ENCODE measurements at places on chromosomes 3 and 15.

DNA sequence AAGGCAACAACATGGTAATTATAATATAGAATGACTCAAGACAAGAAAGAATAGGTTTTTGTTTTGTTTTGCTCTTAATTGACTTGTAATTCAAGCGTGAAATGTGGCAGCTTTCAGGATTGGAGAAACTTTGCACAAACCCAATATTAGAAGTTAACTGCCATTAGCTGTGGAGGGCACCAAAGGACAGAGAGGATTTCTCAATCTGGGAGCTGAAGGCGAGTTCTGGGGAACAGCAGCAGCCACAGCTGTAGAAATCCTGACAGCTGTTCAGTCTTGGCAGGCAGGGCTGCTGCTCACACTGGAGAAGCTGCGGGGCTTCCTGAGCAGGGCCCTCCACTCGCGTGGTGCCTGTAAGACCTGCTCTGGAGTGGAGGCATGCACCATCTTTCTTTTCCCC, 182.2 kb upstream of the IL12A start:
- no peak for DNase-seq

DNA sequence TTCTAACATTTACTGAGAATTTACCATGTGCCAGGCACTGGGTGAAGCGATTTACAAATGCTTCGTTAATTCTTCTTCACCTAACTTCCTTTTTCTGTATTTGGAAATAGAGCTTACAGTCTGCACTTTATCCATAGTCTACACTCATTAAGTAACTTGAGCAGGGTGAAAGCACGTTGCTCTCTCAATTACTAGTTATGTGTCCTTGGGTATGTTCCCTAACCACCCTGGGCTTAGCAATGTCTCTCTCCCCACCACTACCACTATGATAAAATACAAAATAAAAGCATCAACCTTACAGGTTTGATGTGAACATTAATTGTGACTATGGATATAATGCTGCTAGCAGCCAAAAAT, 172.9 kb upstream of the SLC2A2 start:
- DNase-seq, result no peak

DNA sequence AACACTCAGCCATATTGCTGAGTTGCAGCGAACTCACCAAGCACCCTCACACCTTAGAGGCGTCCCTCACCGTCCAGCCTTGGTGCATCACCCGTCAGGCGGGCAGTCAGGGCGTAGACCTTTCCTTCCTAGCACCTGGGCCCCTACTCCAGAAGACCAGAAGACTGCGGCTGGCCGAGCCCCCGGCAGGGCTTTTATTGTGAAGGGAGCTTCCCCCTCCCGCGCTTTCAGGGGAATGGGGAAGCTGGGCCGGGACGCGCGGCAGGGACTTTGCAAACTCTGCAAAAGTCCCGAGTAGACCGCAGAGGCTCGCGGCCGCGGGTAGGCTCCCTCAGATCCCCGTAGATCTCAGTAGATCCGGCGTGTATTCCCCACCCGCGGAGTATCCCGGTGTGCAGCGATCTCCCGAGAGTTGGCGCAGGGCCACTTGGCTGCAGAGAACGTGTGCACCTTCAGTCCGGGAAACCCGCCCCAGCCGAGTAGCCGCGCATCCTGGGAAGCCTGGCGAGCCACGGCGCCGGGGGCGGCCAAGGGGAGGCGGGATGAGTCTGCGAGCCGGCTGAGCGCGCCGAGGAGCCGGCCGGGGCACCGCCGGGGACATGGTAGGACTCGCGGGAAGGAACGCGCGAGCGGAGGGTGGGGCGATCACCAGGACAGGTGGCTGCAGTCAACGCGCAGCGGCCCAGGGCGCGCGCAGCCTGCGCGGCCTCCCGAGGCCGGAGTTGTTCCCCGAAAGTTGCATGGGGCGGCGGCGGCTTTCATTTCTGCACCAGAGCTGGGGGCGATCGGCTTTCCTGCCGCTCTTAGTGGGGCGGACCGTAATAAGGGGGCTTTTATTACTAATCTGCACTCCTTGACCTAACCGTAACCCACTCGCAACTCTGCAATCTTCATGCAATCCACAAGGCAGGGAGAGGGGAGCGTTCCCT, at the start of gene GASK1A:
GASK1A (plus strand) TSS at position 268 of the 929 bp plus-strand sequence; CDS start at position 600, 332 bp downstream.
- DNase-seq, result peak; percentile 26

DNA sequence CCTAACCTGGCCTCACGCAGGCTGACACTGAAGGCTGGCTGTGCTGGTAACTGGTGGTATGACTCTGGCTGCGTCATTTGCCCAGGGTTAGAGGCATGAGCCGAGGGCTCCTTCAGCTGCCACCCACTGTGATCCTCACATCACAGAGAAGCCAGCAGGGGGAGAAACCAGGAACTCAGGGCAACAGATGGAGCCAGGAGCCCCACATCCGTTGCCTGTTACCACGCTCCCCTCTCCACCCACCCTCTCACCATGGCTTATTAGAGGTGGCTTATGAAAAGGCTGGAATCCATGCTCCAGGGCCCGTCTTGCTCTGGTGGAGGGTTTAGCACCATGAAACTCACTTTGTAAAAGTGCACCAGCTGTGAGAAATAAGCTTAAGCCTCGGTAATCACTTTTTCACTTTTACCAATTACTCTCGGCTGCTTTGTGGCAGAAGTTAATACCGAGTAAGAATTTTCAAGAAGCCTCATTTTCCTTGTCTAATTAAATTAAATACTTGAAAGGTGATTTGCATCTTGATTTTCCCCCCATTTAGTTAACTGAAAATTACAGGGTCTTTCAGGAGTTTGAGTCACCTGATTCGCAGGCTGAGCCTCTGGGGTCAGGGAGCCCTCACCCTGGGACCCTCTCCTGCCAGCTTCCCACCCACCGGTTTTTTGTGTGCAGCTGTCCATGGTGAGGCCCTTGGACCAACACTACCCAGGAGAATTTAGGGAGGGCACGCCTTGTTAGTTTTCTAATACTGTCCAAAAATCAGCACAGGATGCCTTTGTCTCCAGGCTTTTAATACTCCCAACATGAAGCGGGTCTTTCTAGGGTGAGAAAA, 60.9 kb downstream of the ASB7 start:
- DNase-seq, result no peak

DNA sequence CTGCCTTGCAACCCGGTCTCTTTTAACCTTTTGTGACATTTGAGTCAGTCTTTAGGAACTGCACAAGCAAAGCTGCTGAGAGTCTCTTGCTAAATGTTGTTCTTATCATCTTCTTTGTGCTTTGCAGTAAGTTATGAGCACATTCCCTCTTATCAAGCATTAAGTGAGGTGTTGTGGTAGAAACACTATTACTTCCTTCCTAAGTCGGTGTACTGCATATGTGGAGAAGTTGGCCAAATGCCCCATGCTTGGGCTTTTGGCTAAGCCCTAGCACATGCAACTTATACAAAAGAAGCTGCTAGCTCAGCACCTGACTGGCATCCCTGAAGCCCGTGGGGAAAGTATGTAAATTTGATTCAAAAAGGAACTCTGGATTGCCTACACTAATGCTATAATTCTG, 136.5 kb upstream of the RBMS3 start:
- DNase-seq, result no peak

DNA sequence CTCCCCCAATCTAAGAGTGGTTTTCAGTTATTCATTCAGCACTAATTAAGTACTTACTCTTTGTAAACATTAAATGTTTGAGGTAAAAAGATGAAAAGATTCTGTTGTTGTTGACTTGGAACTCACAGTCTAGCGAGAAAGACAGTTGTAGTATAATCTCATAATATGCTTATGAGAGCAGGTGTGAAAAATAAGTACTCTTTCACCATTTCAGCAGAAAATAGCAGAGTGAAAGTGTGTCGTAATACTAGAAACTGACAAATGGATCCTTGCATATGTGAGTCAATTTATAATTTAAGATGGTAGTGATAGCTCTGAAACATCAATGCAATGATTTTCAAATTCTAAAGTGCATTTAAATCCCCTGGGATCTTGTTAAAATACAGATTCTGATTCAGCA, 618.8 kb upstream of the CCDC54 start:
- DNase-seq, result no peak

DNA sequence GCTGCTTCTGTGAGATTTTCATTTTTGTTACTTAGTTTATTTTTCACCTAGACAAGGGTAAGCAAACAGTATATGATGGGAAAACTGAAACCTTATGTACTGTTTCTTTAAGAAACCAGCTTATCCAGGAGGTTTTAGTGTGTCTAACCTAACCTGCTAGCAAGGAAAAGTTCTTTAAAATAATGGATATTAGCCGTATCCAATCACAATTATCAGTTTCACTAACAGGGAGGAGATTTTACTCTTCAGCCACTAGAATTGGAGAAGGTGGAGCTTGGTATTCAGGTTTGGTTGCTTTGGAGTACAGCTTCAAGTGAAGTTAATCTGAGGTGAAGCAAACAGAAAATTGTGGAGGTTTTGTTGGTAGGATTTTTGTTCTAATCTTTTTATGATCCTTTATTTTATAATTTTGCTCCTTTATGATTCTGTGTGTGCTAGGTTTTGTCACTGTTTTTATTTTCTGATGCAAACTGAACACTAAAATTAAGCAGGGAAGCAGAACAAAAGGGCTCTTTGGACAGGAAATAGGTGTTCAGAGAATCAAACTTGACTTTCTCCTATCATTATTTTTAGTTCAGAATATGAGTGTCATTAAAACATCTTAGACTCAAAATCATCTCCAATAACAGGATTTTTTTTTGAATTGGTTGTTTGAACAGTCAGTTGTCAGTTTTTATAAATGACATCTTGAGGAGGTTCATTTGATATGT, 13.0 kb downstream of the ZFAND6 start:
- DNase-seq, result peak; percentile 83

DNA sequence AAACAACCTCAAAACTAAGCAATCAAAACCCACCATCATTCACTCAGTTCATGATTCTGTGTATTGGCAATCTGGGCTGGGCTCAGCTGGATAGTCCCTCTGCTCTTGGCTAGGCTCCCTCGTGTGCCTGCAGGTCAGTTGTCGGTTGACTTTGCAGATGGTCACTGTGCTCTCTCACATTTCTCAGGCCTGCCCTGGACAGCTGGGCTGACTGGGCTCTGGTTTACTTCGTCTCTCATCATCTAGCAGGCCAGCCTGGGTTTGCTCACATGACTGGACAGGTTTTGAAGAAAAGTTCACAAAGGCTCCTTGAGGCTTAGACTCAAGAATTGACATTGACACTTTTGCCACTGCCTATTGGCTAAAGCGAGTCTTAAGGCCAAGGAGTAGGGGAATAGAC, 105.0 kb upstream of the CTNNB1 start:
- no peak for DNase-seq

GRCh38 chr3:76683256-76683655, 356.6 kb upstream of the ROBO2 start:
- DNase-seq, result no peak

- DNase-seq, result no peak
Observed at GRCh38 chr3:100844063-100844936, 135.0 kb downstream of the TFG start.

- no peak for DNase-seq
Observed at GRCh38 chr3:151382671-151383070, 1.9 kb downstream of the P2RY12 start.

- no peak for DNase-seq
Observed at GRCh38 chr3:38834110-38834509, 18.1 kb upstream of the SCN10A start.

GRCh38 chr3:160804762-160805161, 48.7 kb downstream of the PPM1L start:
- no peak for DNase-seq

DNA sequence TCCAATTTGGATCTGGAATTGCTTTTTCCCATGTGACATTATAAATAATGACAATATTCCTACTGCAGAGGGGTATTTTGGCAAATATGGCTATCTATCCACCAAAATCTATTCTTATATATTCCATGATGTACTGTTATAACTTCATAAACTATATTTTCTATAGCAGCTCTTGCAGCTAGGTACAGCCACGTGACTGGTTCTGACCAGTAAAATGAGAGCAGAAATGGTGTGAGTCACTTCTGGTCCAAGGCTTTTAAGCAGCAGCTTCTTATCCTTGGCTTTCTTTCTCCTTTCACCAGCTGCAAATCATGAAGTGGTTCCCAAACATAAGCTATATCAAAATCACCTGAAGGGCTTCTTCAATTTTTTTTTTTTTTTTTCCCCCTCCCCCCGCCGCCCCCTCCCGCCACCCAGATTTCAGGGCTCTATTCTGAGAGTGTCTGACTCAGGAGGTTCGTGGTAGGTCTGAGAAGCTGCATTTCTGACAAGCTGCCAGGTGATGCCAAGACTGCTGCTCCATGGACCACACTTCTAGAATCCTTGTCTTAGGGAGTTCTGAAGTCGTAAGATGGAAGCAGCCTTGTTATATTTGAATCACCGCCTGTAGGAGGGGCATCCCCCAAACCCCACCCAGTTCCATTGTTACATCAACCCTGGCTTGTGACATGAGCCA, 357.5 kb downstream of the CHST2 start:
- DNase-seq, result no peak

- no peak for DNase-seq
Observed at GRCh38 chr3:70580021-70580420, 267.6 kb upstream of the MDFIC2 start.

GRCh38 chr3:135967867-135968266, 2.3 kb downstream of the PPP2R3A start:
- DNase-seq, result no peak

- DNase-seq, result peak; percentile 46
Observed at GRCh38 chr3:52299879-52300611, 12.4 kb downstream of the GLYCTK start.

GRCh38 chr3:22141769-22142168, 390.8 kb upstream of the ZNF385D start:
- DNase-seq, result no peak

DNA sequence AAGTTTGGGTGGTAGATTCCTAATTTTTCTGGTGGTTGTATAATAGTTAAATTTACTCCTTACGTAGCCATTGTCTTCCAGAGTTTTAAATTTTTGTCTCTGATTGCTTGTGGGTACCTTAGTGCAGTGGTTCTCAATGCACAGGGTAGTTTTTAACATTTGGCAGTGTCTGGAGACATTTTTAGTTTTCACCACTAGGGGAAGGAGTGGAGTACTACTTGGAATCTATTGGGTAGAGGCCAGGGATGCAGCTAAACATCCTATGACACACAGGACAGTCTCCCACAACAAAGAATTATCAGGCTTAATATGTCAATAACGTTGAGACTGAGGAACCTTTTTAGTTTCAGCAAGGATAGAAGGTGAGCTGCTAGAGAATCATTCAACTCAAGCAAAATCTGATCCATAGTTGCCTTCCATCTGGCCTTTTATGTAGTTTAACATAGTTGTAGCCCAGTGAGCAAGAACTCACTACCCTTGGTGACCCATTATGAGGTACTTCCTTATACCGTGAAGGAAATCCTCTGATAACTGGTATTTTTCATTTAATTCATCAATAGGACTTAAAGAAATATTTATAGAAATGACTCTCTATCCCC, 8.6 kb upstream of the STX19 start:
- DNase-seq, result no peak

DNA sequence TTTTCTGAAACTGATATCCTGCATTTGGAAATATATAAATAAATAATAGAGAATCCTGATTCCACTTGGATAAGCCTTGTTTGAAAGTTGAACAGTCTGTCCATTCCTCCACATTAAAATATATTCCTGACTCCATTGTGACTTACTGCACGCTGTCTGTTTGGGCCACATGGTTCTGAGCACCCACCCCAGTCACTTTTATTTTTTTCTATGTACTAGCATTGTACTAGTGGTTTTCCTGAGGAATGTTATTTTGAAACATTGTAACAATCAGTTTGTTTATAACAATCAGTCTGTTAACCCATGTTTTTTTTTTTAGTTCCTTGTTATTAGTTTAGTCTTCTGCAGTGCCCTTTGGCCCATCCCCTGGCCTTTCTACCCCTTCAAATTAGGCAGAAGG, 87.4 kb upstream of the CCNL1 start:
- no peak for DNase-seq

- no peak for DNase-seq
Observed at GRCh38 chr3:143132246-143132980, 12.8 kb downstream of the CHST2 start.
